ENCODE measurements at places on chromosomes 13 and 19.

GRCh38 chr13:91400063-91400399 lies 1.6 kb downstream of the GPC5 start:
- no peak for DNase-seq

DNA sequence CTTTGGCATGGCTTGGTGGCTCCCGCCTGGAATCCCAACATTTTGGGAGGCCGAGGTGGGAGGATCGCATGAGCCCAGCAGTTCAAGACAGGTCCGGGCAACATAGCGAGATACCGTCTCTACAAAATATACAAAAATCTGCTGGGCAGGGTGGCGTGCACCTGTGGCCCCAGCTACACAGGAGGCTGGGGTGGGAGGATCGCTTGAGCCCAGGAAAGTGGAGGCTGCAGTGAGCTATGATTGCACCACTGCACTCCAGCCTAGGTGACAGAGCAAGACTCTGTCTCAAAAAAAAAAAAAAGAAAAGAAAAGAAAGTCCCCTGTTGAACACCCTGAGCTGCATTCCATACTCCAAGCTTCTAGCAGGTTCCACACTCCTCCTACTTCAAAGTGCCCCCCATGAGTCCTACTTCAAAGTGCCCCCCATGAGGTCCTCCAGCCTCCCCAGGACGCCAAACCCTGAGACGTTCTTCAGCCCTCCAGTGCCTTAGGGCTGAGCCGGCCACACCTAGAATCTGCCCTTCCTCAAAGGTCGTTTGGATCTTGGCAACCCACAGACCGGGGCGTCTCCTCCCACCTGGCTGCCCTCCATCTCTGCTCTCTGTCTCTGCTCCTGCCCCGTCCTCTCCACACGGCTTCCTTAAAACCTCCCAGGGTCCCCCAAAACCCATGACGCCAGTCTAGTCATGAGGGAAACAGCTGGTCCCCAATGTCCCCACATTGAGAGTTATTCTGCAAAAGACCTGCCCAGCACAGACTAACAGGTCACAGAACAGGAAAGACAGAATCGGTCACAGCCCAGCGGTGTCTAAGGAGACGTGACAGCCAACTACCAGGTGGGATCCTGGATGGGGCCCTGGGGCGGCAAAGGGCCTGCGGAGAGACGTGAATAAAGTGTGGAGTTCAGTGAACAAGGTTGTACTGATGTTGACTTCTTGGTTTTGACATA lies 4.8 kb downstream of the TJP3 start:
- DNase-seq, result no peak

DNA sequence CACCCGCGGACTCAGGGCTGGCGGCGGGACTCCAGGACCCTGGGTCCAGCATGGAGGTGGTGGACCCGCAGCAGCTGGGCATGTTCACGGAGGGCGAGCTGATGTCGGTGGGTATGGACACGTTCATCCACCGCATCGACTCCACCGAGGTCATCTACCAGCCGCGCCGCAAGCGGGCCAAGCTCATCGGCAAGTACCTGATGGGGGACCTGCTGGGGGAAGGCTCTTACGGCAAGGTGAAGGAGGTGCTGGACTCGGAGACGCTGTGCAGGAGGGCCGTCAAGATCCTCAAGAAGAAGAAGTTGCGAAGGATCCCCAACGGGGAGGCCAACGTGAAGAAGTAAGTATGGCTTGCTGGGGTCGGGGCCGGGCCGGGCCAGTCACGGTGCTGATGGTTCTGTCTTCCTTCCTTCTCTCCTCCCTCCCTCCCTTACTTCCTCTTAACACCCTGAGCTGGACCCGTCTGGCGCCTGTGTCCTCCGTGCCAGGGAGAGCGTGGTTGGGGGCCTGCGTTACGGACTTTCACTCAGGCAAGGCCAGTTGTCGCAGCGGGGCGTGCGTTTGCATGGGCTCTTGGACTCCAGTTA lies 1.4 kb downstream of the STK11 start:
- no peak for DNase-seq

GRCh38 chr13:32310134-32310706 lies 4.9 kb downstream of the ZAR1L start:
- DNase-seq, result peak; percentile 83

GRCh38 chr19:39246951-39247669 lies 1.5 kb downstream of the IFNL4 start:
- peak; percentile 12 for DNase-seq

DNA sequence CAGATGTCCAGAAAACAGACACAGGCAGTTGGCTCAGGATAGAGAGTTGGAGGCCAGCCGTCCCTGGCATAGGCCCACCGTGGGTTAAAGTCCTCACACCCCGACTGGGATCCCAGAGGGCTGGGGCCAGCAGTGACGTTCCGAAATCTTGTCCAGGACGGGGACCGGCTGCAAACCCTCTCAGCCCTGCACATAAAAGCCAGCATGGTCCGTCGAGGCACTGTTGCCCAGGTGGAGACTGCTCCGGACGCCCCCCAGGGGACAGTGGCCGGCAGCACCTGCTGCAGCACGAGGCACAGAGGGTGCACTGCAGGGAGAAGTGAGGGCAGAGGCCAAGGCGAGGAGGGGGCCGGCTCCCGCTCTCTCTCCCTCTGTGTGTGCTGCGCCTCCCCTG lies 4.3 kb upstream of the IFNL2 start:
- no peak for DNase-seq

GRCh38 chr19:1154731-1155351 lies 19.2 kb downstream of the SBNO2 start:
- DNase-seq, result peak; percentile 90

- DNase-seq, result no peak
Measured at GRCh38 chr19:50000841-50001557, 24.2 kb downstream of the VRK3 start.

GRCh38 chr19:7633698-7634097 lies at the start of gene PCP2:
Gene PCP2 (minus strand): TSS chr19:7633719. CDS start chr19:7633457, 262 bp downstream.
- DNase-seq, result no peak

DNA sequence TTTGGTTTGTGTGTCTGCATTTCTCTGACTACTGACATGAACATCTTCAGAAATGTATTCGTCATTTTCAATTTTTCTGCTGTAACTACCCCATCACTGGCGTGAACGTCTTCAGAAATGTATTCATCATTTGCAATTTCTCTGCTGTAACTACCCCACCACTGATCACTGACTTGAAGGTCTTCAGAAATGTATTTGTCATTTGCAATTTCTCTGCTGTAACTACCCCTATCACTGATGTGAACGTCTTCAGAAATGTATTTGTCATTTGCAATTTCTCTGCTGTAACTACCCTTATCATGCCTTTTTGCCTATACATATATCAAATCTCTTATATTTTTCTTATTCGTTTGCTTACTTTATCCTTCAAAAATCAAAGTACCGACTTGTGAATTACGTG lies 274.0 kb downstream of the EFNB2 start:
- no peak for DNase-seq

GRCh38 chr19:3803114-3803888 lies 17.1 kb upstream of the MATK start:
- DNase-seq, result no peak

- no peak for DNase-seq
Measured at GRCh38 chr19:1917926-1918325, 12.7 kb downstream of the ADAT3 start.

DNA sequence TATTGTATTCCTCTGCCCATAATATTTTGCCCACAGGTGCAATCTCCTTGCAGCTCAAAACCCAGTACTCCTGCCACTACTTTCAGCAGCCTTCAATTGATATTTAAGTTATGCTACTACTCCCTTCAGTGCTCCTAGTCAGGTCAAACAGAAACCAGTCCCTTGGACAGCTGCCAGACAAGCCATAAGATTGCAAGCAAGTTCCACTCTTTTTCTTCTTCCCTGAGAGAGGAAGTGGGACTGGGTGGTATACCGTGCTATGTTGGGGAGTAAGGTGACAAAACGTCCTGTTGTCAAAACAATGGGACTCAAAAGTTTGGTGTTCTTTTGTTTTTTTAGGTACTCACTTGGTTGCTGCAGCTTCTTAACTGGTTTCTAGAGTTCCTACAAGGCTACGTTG lies 63.1 kb upstream of the FRY start:
- DNase-seq, result no peak

GRCh38 chr13:111526922-111527321 lies 206.5 kb downstream of the TEX29 start:
- DNase-seq, result no peak

DNA sequence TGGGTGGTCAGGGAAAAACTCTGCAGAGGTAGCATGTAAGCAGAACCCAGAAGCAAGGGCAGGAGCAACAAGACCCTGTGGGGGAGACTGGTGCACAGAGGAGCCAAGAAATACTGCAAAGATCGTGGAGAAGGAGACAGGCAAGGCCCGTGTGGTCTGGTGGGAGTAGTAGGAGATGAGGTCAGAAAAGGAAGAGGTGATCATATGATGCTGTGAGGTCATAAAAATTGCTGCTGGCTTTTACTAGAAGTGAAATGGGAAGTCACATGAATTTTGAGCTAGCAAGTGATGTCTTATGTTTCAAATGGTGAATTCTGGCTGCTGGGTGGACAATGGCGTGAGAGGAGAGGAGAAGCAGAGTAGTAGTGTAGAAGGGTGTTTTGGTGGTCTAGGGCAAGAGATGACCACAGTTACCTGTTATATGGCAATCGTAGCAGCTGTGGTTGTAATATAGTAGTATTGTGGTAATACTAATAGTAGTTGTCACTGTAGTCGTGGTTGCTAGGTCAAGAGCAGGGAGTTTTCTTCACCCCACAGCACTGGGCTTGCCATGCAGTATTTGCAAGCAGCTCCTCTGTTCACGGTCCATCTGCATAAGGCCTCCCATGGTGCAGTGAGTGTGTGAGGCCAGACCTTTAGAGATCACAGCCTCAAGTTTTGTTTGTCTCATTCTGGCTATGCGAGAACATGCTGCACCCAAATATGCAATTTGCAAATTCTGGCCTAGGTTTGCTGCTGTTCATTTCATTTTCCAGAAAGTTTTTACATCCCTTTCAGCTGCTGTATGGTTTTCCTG lies 205.0 kb downstream of the TSHZ3 start:
- no peak for DNase-seq

DNA sequence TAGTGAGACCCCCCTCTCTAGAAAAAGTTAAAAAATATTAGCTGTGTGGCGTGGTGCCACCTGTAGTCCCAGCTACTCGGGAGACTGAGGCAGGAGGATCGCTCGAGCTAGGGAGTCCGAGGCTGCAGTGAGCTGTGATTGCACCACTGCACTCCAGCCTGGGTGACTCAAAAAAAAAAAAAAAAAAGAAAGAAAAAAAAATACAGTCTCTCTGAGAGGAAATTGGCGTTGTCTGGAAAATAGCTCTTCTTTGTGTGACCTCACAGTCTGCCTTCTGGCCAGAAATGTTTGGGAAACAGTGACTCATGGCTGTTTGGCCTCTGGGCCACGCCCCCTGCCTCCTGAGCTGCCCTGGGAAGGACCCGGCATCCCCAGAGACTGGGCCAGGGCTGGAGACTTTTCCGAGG lies 10.7 kb downstream of the MARCHF2 start:
- DNase-seq, result peak; percentile 96

DNA sequence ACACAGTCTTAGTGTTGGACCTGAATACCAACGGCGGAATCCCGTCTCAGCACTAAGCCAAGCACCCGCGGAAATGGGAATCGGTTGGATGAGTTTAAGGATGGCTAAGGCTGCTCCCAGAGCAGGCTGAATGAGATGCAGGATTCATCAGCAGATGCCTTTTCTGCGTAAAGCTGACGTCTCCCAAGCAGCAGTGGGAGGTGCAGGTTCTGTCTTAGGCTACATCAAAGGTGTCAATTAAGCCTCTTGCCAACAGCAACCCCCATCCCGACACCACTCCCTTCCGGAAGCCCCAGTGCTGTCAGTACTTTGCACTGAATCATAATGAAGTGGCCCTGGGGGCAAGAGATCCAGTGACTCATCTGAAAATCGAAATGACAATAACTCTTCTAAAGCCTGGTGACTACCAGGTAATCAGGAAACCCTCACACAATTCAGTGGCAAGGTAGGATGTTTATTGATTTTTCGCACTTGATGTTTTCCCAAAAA lies 275.6 kb downstream of the DCLK1 start:
- no peak for DNase-seq

DNA sequence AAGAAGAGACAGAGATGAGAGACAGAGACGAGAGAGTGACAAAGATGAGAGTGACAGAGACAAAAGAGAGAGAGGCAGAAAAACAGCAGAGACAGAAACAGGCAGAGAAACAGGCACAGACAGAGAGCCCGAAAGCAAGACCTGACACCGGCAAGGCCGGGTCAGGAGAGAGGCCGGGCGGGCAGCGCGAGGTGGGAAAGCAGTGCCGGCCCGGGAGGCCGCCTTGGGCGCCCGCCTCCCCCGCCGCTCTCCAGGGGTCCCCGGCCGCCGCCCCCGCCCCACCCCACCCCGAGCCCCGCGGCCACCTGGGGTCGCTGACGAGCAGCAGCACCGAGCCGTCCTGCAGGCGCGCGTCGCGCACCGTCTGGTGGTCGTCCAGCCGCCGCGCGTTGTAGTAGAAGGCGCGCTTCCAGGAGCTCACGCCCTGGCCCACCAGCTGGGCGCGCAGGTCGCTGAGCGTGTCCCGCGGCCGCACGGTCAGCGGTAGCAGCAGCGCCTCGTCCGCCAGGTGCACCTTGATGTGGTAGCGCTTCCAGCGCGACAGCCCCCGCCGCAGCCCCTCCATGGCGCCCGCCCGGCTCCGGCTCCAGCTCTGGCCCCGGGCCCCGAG lies at the start of gene TINCR:
Gene TINCR, minus strand, starts transcription at position 594 of the 610 bp plus-strand sequence.
- DNase-seq, result no peak

- peak; percentile 20 for DNase-seq
Measured at GRCh38 chr13:20945952-20946383, 43.4 kb upstream of the XPO4 start.

DNA sequence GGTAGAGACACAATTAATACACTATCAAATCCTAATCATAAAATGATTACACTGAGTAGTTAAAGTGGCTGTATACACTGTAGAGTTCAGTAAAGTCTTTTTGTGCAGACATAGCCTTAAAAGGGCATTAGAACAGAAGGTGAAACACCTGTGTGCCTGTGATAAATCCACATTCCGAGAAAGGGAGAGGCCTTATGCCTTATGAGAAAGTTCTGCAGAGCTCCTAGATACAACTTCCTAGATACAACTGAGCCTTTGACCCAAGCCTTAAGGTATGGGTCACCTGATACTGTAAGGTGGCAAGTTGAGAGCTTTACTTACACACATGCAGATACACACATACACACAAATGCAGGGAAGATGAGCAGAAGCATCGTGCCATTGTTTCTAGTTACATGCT lies 6.3 kb downstream of the SERP2 start:
- no peak for DNase-seq

DNA sequence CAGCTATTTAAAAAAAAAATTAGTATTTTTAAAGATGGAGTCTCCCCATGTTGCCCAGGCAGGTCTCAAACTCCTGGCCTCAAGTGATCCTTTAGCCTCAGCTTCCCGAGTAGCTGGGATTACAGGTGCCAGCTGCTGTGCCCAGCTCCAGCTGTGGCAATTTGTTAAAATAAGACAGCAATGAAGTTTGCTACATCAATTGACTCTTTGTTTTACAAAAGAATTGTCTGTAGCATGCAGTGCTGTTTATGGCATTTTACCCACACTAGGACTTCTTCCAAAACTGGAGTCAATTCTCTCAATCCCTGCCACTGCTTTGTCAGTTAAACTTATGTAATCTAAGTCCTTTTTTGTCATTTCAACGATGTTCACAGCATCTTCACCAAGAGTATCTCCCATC lies 49.3 kb downstream of the NDFIP2 start:
- DNase-seq, result no peak

GRCh38 chr13:34523406-34523805 lies 418.7 kb upstream of the NBEA start:
- peak; percentile 46 for DNase-seq
